ENCODE measurements at places on chromosomes 11 and 22.
A peak's percentile ranks its signal among the peaks of the same experiment; 100 is the strongest.

DNA sequence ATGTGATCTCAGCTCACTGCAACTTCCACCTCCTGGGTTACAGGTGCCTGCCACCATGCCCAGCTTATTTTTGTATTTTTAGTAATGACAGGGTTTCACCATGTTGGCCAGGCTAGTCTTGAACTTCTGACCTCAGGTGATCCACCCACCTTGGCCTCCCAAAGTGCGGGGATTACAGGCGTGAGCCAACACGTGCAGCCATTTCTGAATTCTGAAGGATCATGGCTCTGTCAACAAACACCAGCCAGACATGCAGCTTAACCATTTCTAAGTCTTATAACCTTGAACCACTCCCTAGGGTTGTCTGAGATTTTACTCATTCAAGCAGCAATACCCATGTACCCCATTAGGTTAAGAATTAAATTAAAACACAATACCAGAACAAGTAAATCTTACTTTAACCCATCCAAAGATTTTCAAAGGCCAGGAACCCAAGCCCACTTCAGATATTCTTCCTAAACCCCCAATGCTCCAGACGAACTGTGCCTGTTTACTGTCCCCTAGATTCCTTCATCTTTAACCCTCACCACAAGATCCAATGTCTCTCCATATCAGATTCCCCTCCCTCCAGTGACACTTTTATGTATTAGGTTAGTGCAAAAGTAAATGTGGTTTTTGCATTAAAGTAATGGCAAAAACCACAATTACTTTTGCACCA, 4.0 kb downstream of the RPS13 start:
- H3K4me3 ChIP-seq = no peak overlapping the region
- H3K27me3 ChIP-seq = no peaks in the 10 kb centered on the region
- peaks cover 14% of the 10 kb centered on the region for H3K36me3 ChIP-seq
- H3K27ac ChIP-seq = no peak overlapping the region
- no peak for DNase-seq

GRCh38 chr22:49913026-49913425, 5.2 kb downstream of the ALG12 start:
- no peaks in the 10 kb centered on the region for H3K27me3 ChIP-seq
- no peak overlapping the region for H3K27ac ChIP-seq

GRCh38 chr11:133723056-133723455, 122.3 kb downstream of the SPATA19 start:
- H3K4me1 ChIP-seq = no peaks in the 10 kb centered on the region
- no peak overlapping the region for H3K4me3 ChIP-seq
- H3K27ac ChIP-seq = no peak overlapping the region
- no peaks in the 10 kb centered on the region for H3K36me3 ChIP-seq
- no peak for DNase-seq

- peaks cover 44% of the 10 kb centered on the region for H3K4me1 ChIP-seq
- no peak overlapping the region for H3K4me3 ChIP-seq
- DNase-seq = peak; percentile 87
- peak overlapping the region; percentile 72 for H3K27ac ChIP-seq
- no peaks in the 10 kb centered on the region for H3K27me3 ChIP-seq
These were observed 57.5 kb downstream of the RPUSD4 start for GRCh38 chr11:126153972-126154371.

GRCh38 chr11:95148938-95149337, 59.3 kb downstream of the ENDOD1 start:
- H3K27ac ChIP-seq = no peak overlapping the region
- no peaks in the 10 kb centered on the region for H3K36me3 ChIP-seq
- DNase-seq = no peak

DNA sequence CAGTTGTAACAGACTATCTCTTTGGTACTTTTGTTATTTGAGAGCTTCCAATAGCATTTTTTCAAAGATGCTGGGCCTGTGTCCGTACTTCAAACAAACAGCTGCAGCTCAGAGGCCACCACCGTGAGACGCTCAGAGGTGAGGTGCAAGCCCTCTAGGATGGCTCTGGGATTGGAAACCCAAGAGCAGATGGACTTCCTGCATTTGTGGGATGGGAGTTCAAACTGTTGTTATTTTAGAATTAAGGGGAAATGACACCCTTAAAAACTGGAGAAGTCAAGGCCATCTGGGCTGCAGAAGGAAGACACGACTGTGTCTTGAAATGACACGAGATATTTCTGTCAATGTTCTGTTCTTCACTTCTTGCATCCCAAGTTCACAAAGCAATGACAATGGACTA, 9.2 kb upstream of the IL10RA start:
- H3K36me3 ChIP-seq = no peaks in the 10 kb centered on the region
- peaks cover 7% of the 10 kb centered on the region for H3K27me3 ChIP-seq
- no peak overlapping the region for H3K4me3 ChIP-seq
- H3K4me1 ChIP-seq = peaks cover 2% of the 10 kb centered on the region
- H3K27ac ChIP-seq = no peak overlapping the region

DNA sequence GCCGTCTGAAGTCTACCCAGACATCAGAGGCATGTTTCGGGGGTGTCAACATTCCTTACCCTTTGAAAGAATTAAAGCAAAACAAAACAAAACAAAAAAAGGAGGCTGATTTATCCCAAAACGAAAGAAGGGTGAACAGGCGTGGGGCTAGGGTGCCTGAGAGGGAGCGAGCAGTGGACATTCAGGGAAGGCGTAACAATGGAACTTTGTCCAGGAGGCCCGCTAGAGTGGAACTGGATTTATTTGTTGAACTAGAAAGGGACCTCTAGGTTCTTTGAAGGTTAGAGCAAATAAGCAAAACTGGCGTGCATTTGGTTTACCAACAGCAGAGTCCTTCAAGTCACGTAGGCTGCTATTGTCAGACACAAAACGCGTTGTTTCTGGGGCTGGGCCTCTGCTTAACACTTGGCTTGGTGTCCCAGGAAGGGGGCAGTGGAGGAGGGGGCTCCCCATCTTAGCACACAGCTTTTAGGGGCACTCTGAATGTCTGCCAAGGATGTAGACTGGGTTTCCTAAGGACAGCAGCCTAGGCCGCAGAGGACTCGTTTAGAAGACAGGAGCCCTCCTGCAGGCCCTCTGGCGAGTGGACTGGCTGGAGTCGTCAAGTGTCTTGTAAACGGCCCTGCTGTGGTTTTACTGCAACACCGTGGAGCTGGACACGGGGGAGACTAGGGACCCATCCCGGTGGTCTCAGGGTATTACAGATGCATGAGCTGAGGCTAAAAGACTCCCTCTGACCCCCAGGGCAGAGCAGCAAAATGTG, 203.7 kb upstream of the SORL1-AS1 start:
- peaks cover 19% of the 10 kb centered on the region for H3K4me1 ChIP-seq
- peaks cover 20% of the 10 kb centered on the region for H3K27me3 ChIP-seq
- H3K36me3 ChIP-seq = no peaks in the 10 kb centered on the region
- H3K27ac ChIP-seq = no peak overlapping the region
- no peak for DNase-seq

DNA sequence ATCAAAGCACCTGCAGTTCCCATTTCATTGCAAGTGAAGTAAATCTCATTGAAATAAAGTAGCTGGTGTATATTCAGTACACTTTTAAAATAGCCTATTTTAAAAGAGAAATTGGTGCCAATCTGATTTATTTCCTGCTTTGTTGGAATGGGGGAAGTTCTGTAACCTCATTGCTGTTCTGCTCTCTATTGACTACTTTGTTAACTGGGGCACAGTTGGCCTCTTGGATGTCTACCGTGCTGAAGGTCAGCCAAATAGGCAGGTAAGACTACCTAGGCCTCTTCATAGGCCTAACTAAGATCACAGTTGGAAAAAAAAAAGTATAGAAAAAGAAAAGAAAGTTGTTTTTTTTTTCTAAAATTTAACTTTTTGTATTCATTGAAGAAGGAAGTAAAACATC, 9.2 kb downstream of the CTNND1 start:
- peaks cover 4% of the 10 kb centered on the region for H3K4me1 ChIP-seq
- peaks cover 40% of the 10 kb centered on the region for H3K36me3 ChIP-seq
- H3K4me3 ChIP-seq = no peak overlapping the region
- DNase-seq = no peak
- no peaks in the 10 kb centered on the region for H3K27me3 ChIP-seq

- no peak for DNase-seq
- H3K36me3 ChIP-seq = peaks cover 1% of the 10 kb centered on the region
- H3K4me3 ChIP-seq = no peak overlapping the region
- no peak overlapping the region for H3K27ac ChIP-seq
- no peaks in the 10 kb centered on the region for H3K4me1 ChIP-seq
These were observed 1163.1 kb downstream of the BRD1 start for GRCh38 chr22:48664586-48664985.

DNA sequence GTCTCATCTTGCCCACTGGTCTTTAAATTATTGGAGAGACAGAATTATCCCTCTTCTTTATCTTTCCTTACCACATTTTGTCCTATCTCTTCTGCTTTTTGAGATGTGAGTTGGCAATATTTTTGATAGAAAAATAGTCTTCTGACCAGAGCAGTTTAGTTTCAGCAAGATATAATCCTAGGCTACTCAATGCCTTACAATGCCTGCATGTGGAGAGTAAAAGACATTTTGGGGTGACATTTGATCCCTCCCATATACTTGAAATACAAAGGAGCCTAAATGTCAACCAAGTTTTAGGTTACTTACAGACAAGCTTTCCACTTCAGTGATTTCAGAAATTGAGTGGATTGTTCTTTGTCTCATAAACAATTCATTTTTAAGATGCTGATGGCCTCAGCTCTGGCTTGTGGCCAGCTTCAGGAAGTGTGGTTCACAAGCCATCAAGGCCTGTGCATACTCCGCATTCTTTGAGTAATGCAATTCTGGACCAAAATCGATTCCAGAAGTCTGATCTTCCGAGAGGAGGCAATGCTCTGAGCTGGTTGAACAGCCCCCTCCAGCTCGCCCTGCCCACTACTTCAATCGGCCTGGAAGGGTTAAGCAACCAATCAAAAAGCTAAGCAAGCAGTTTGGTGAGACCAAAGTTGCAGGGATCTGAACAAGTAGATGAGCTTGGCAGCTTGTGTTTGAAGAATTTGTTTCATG, 274.4 kb downstream of the BLID start:
- H3K27me3 ChIP-seq = no peaks in the 10 kb centered on the region
- peak; percentile 2 for DNase-seq
- no peaks in the 10 kb centered on the region for H3K36me3 ChIP-seq
- H3K27ac ChIP-seq = no peak overlapping the region
- H3K4me3 ChIP-seq = no peak overlapping the region

DNA sequence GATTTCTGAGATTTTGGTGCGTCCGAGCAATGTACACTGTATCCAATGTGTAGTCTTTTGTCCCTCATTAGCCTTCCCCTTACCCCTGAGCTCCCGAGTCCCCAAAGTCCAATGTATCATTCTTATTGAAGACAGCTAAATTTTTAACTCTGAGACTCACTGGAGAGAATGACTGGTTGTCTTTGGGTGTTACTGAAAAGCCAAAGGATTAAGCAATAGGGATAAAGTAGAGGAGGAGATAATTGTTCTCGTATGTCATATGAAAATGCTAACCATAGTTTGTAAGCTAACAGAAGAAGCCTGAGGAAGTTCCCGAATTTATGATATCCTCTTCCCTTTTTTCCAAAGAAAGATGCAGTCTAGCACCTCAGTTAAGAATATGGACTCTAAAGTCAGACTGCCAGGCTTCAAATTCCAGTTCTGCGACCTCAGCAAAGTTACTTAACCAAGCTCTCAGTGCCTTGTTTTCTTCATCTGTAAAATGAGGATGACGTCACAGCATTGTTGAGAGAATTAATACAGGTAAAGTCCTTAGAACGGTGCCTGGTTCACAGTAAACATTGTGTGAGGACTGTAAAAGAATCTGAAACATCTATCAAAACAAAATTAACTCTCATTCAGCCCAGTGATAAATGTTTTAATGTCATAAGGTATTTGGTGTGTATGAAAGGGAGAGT, 1.6 kb upstream of the MSANTD2 start:
- no peak overlapping the region for H3K4me3 ChIP-seq
- no peaks in the 10 kb centered on the region for H3K27me3 ChIP-seq
- no peak for DNase-seq
- H3K4me1 ChIP-seq = peaks cover 12% of the 10 kb centered on the region
- no peak overlapping the region for H3K27ac ChIP-seq
- H3K36me3 ChIP-seq = peaks cover 4% of the 10 kb centered on the region

DNA sequence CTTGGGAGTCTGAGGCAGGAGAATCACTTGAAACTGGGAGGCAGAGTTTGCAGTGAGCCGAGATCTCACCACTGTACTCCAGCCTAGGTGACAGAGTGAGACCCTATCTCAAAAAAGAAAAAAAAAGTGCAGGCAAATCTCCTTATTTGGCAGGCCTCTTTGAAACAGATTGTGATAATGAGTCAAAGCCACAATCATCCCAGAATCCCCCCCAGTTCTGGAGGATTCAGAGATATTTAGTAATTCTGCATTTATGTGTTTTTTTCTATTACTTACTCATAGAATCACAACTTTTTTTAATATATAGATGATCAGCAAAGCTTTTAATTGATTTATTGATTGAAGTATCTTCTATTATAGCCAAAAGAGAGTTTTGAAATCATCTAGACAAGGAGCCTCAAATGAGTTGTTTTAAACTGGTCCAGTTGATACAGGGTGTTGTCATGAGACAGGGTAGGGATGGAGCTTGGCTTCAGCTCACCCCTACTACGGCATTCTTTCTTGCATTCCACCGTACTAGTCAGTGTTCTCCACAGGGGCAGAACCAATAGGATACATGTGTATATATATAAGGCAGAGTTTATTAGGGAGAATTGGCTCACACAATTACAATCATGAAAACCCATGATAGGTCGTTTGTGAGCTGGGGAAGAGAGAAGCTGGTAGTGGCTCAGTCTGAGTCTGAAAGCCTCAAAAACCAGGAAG, 39.3 kb upstream of the SORL1 start:
- no peak overlapping the region for H3K4me3 ChIP-seq
- H3K36me3 ChIP-seq = peaks cover 1% of the 10 kb centered on the region
- H3K27me3 ChIP-seq = no peaks in the 10 kb centered on the region
- H3K4me1 ChIP-seq = peaks cover 2% of the 10 kb centered on the region

DNA sequence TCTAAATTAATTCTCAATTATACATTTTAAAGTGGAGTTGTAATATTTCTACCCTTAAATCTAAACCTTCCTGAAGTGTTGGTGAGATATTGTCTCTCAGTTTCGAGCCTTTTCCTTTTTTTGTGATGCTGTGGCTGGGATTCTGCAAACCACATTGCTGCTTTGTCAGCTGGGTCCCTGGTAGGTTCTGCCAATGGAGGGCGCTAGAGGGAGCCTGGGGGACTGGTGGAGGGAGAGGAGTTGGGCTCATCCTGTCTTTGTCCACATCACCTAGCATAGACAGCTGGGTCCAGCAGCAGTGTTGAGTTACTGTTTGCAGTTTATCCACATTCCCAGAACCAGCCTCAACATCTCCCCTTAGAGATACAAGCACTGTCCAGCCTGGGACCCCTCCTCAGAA, 41.0 kb downstream of the TRAF6 start:
- H3K4me1 ChIP-seq = peaks cover 4% of the 10 kb centered on the region
- no peak overlapping the region for H3K27ac ChIP-seq
- no peak for DNase-seq
- H3K36me3 ChIP-seq = peaks cover 36% of the 10 kb centered on the region
- H3K4me3 ChIP-seq = no peak overlapping the region

DNA sequence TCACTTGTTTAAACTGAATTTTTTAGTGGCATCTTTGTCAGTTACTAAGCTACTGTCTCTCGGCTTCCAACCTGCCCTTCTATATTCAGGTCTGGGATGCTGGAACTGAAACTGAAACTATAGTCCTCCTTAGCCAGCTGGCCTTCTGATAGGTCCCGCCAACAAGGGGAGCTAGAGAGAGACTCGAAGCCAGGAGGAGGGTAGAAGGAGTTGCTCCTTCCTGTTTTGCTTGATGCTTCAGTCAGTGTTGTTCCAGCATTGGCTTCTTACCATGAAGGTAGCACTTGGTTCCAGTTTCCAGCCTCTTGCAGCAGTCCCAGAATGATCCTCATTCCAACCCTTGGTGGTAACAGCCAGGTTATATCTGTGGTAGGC, 32.9 kb upstream of the HORMAD2 start:
- H3K36me3 ChIP-seq = no peaks in the 10 kb centered on the region
- no peak overlapping the region for H3K4me3 ChIP-seq
- DNase-seq = no peak
- H3K27ac ChIP-seq = no peak overlapping the region

- H3K4me3 ChIP-seq = no peak overlapping the region
- H3K27me3 ChIP-seq = no peaks in the 10 kb centered on the region
- H3K36me3 ChIP-seq = no peaks in the 10 kb centered on the region
- no peak overlapping the region for H3K27ac ChIP-seq
These were observed 122.3 kb downstream of the KCNQ1 start for GRCh38 chr11:2567026-2567671.
